ENCODE measurements at places on chromosomes 5 and 9.
A peak's percentile ranks its signal among the peaks of the same experiment; 100 is the strongest.

GRCh38 chr5:154444556-154445421 lies 1.0 kb upstream of the SAP30L start:
- no peak for DNase-seq

- peak; percentile 11 for DNase-seq
These were observed 34.1 kb upstream of the RAPGEF1 start for GRCh38 chr9:131773911-131774379.

GRCh38 chr9:89054865-89055495 lies 63.7 kb downstream of the S1PR3 start:
- DNase-seq: no peak

GRCh38 chr5:142012186-142012785 lies 541 bp downstream of the GNPDA1 start:
- DNase-seq: no peak

DNA sequence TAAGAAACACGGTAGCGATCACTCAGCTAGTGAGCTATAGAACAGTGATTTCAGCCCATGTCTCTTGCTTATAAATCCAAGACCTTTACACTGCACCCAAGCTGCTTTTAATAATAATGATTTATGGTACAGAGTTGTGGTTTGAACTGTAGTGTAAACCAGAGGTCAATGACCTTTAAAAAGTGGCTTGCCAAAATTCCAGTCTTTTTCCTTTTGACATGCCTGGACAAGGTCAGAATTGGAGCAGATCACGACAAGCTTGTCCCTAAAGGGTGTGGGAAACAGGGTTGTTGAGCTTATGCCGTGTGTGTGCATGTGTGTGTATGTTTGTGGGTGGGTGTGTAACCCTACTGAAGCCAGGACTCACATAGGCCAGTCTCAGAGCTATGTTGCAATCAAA lies 225.3 kb upstream of the CLINT1 start:
- no peak for DNase-seq

DNA sequence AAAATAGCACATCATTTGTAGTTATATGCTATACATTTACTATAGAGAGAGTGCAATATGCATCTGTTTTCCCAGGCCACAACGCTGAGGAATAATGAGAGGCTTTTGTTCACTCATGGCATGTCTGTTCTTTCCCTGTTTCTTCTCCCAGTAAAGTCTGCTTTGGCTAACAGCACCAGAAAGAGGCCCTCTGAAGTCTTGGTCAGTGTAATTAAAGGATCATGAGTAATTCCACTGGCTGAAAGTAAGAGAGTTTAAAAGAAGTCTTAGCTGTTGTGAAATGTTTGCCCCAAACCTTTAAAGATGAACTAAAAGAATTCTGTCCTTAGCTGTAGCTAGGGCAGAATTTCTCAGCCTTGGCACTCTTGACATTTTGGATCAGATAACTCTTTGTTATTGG lies 228.8 kb downstream of the TLE4 start:
- DNase-seq: no peak

GRCh38 chr5:107894361-107894760 lies 223.6 kb upstream of the EFNA5 start:
- DNase-seq: no peak

Measured in bone marrow (tissue), 2 donors.